ENCODE measurements at places on chromosomes 11 and 22.

DNA sequence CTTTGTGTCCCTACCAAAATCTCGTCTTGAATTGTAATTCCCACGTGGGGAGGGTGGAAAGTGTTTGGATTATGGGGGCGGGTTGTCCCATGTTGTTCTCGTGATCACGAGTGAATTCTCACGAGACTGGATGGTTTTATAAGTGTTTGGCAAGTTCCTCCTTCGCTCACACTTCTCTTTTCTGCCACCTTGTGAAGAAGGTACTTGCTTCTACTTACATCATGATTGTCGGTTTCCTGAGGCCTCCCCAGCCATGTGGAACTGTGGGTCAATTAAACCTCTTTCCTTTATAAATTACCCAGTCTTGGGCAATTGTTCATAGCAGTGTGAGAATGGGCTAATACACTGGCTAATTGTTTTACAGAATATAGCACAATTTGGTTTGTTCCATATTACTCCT, 326.3 kb downstream of the GRM5 start:
- DNase-seq, result no peak

DNA sequence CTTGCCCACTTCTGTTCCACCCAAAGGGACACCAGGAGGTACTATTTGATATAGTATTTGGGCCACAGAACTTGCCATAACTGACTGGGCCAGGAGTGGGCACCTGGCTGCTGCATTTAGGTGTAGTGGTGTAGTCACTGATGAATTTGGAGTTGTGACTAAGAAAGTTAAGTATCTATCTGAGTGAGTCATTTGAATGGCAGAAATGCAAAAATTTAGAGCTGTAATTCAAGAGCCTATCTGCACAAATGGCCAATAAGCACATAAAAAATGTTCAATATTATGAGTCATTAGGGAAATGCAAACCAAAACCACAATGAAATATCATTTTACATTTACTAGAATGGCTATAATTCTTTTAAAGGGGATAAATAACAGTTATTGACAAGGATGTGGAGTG, 14.7 kb downstream of the GLYATL2 start:
- no peak for DNase-seq

- DNase-seq, result peak; percentile 47
Observed at GRCh38 chr11:118607401-118608359, at the start of gene PHLDB1. Gene PHLDB1 (plus strand): TSS chr11:118607615. CDS start chr11:118613837, 6,222 bp downstream.

GRCh38 chr22:28619236-28619635, 60.4 kb downstream of the TTC28 start:
- DNase-seq, result no peak

DNA sequence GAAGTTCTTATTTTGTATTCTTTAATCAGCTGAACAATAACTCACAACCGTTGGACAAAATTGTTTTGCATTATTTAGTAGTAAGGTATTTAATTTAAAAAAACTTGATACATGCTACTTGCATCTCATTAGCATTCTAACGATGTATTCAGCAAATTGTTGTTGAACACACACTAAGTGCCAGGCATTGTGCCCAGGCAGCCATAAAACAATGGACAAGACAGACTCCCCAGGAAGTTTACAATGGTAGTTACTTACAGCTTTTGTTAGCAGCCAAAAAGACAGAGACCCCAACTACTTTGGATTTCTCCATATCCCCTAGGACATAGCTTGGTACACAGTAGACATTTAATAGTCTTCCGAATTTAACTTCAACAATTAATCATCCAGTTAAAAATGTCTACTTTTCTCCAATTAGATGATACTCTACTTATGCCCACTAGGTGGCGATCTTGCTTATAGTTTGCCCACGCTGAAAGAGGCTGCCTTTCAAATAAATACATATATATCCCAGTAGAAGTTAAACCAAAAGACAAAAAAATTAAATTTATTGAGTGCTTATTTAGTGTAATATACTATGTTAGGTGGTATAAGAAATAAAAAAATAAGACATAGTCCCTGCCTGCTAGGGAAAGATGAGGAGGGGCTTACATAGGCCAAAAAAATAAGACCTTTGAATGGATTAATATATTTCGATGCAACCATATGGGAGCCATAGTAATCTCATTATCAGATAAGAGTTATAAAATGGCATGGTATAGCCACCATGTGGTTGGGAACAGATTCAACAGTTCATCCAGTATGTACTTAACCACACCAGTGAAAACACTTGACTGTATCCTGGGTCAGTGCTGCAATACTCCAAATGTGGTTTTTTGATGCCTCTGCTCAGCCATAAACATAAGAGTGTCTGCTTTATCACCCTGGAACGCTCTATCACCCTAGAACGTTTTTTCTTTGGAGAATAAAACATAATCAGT, 2.0 kb upstream of the FJX1 start:
- DNase-seq, result no peak

GRCh38 chr11:86606836-86607481, 65.5 kb downstream of the ME3 start:
- no peak for DNase-seq

DNA sequence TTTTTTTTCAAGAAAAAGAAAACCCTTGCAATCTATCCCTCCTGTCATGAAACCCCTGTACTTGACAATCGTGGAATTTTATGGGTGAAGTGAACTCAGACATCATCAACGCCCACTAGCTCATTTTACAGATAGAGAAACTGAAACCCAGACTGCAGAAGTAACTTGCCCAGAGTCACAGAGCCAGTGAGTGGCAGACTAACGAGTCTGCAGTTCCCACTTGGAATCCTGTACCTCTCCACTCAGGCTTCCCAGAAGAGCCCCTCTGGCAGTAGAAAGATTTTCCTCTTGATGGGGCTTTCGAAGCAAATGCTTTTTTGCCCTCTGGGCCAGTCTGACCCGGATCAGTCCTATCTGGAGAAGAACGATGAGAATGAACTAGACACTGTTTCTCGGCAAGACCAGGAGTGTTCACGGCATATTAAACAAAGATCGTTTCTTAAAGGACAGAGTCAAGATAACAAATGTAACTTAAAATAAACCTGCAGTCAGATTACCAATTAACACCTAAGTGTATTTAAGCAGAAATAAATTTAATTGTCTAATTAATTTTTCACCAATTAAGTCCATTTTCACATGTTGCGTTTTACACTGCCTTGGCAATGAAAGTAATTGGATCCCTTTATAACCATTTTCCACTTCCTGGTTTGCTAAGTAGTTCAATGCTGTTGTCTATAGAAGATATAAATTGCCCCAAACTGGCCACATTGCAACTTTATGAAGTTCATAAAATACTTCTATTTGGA, 61.3 kb upstream of the CREB3L1 start:
- no peak for DNase-seq

DNA sequence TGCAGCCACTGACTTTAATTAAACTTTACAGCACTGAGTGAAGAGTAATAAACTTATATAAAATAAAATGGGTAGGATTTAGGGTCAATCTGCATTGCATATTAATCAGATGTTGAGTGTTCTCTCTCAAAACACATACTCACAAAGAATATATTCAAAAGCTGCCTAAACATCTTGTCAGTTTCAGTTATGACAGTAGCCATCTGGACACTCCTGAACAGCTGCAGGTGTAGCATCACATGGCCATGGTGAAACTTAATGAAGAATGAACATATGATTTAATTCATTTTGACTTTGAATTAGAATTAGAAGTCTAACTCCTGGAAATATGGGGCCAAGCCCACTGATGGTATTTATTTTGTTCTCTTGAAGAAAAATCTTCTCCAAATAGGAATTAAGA, 684.3 kb upstream of the RAG2 start:
- no peak for DNase-seq

- DNase-seq, result no peak
Observed at GRCh38 chr22:43998679-43999264, 25.3 kb upstream of the PARVB start.

- DNase-seq, result no peak
Observed at GRCh38 chr11:111183706-111184105, 61.8 kb upstream of the POU2AF2 start.

GRCh38 chr11:113023228-113023627, 62.0 kb downstream of the NCAM1 start:
- no peak for DNase-seq

DNA sequence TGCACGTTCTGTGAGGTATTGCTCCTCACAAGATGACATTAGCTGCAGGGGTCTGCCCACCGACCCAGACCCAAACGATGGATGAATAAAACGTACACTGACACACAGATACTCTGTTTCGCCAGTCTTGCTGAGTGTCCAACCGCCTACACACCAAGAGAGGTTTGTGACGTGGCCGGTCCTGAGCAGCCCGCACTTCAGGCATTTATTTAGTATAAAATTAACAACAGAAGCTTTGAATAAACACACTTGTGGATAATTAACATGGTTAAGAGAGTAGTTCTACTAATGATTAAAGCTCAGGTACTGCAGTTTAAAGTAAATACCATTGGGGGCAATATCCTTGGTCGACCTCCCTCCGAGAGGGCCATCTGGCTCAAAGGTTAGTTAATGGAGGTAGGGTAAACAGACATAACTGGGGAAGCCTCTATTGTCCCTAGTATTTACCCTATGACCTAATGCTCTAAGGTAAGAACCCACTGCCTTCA, 75.7 kb downstream of the CCDC83 start:
- no peak for DNase-seq

DNA sequence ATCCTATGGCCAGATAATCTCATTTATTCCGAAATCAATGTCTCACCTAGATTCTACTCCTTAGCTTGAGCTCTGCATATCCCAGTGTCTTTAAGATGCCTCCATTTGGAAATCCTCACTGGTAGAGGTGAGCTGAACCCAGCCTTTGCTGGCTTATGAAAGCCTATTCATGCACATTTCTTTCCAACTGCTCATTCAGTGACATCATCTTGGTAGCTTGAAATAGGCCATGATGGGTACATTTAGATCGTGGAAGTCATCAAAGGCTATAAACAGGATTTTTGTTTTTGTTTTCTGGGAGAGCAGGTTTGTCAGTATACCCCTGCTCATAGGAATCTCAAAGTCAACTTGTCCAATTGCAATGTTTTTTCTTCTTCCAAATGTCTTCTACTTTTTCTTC, 6.0 kb downstream of the NXPE1 start:
- no peak for DNase-seq

DNA sequence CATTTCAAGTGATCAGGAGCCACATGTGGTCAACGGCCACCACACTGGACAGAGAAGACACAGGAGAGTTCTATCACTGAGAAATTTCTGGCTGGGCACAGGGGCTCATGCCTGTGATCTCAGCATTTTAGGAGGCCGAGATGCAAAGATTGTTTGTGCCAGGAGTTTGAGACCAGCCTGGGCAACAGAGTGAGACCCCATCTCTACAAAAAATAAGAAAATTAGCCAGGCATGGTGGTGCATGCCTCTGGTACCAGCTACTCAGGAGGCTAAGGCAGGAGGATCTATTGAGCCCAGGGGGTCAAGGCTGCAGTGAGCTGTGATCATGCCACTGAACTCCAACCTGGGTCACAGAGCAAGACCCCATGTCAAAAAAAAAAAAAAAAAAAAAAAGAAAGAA, 26.3 kb downstream of the KCNJ4 start:
- DNase-seq, result no peak

- no peak for DNase-seq
Observed at GRCh38 chr11:16780146-16780545, 41.7 kb downstream of the C11orf58 start.

- DNase-seq, result no peak
Observed at GRCh38 chr22:22769434-22770279, 118.0 kb upstream of the IGLL5 start.

DNA sequence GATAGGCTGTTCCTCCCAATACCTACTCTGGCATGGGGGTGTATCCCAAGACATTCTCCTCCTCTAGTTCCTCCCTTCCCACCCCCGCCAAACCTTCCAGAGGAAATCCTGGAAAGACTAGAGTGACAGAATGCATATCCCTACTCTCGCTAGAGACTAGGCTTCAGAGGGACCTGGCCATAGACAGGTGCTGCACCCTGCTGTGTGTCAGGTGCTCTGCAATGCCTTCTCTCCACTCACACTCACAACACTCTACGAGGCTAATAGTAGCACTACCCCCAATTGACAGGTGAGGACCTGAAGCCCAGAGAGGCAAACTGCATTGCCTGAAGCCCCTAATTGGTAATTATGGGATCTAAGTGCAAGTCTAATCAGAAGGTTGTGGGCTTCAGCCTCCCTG, 46.2 kb upstream of the LMO1 start:
- no peak for DNase-seq

- DNase-seq, result no peak
Observed at GRCh38 chr11:70207531-70208131, 4.5 kb downstream of the FADD start.

DNA sequence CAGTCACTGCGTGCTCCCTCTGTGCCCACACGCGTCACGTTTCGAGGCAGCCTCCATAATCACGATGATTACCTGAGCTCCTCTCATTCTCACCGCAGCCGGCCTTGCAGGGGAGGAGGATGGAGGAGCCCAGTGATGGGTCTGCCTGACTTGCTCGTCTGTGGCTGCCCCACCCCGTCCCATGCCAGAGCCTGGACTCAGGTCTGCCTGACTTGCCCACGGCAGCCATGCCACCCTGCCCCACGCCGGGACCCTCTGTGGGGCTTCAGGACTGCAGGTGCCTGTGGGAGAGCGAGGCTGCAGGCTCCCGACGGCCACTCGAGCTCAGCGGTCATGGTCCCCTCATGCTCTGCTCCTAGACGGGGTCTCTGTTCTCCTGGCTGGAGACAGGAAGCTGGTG, 1025.1 kb downstream of the BRD1 start:
- no peak for DNase-seq

DNA sequence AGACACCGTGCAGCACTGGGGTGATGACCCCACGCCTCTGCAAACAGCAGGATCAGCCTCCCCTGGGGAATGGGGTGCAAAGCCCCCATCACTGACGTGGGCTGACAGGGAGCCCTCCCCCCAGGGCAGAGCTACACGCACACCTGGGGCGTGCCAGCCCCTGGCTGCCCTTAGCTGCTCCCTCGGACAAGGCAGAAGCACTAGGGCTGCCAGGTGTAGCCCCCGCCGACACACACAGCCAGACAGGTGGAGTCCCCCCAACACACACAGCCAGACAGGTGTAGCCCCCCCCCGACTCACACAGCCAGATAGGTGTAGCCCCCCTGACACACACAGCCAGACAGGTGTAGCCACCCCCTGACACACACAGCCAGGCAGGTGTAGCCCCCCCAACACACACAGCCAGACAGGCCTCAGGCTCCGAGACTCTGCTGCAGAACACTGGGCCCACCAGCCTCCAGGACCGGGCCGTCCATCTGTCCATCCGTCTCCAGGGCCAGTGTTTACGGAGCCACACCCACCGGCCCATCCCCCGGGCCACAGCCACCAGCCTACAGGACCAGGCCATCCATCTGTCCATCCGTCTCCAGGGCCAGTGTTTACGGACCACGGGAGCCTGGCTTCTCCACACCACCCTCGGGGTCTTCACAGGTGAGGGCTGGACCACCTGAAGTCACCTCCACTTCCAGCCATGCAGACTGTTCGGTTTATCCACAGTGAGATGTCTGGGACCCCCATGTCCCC, 3.5 kb downstream of the ANO9 start:
- DNase-seq, result no peak

Measured in activated CD4-positive, alpha-beta T cell treated with anti-CD3 and anti-CD28 coated beads, Interleukin-2, amount 50 U/mL, for 1 hour (primary cell).